ENCODE measurements at places on chromosomes 6 and 20.
A peak's percentile ranks its signal among the peaks of the same experiment; 100 is the strongest.

- DNase-seq = no peak
These were observed 122.8 kb upstream of the B3GAT2 start for GRCh38 chr6:71079677-71080076.

DNA sequence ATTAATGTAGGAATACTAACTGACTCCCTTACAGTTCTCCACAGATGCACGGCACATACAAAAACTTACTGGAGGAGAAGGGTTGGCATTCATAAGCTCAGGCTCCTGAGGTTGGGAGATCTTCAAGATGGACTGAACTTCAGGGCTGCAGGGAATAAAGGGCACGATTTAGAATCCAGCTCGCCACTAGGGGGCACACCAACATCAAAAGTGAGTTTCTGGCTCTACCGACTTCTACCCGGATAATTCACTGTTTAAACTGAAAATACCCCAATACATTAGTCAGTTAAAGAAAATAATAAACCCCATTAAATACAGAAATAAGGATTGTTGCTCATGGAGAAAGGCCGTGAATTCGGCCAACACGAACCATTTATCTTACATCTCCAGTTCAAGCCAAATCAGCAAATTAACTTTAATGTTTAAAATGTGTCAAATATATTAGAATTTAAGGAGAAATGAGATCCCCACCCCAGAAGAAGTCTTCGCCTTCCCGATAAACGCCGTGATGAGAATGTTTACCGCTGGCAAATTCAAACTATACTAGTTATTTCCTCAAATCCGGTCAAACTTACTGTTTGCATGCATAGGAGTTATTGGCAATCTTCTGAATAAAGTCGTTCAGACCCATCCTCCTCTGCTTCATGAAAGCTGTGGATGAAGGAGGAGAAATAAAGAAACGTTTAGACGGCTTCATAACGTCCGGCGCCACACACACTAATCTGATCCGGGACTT lies 121.7 kb upstream of the SLC2A12 start:
- peak; percentile 95 for DNase-seq

- DNase-seq = peak; percentile 93
These were observed at the start of gene LTA for GRCh38 chr6:31572041-31572911. Gene LTA (plus strand): TSS chr6:31572289. CDS start chr6:31572743, 454 bp downstream.

GRCh38 chr6:34213772-34214171 lies 22.9 kb upstream of the HMGA1 start:
- no peak for DNase-seq

DNA sequence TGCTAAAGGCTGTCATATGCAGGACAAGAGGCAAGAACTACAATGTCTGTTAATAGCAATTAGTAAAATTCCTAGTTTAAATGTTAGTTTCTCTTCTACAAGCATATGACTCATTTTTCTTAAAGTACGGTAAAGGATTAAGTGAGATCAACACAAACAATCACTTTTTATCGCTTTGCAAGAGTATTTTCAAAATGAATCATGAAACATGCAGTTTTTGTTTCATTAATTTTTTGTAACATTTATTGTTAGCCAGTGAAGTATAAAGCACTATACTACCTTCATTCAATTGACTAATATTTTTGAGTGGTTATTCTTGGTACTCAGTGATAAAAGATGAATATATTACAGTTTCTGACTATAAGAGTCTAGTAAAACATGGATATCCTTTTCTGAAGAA lies 138.6 kb downstream of the AHI1 start:
- no peak for DNase-seq

GRCh38 chr6:69026715-69027114 lies 391.6 kb downstream of the ADGRB3 start:
- no peak for DNase-seq

DNA sequence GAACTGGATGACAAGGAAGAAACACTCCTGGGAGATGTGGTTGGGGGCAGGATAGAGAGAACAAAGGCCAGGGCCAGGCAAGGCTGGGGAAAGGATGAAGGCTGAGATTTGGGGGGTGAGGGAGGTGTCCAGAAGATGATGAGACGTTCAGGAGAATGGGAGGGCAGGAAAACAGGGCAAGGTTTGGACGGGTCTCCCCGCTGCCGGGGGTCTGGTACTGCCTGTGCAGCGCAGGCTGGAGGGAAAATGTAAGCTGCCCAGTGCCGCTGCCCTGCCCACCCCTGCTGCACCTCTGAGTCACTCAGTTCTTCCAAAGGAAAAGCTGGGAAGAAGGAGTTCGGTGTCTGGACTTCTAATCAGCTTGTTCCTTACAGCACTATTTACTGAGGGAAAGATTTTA lies 130.9 kb downstream of the DTNBP1 start:
- no peak for DNase-seq

GRCh38 chr6:167325766-167326165 lies 880 bp downstream of the TTLL2 start:
- no peak for DNase-seq

- DNase-seq = no peak
These were observed 4.4 kb downstream of the AMD1 start for GRCh38 chr6:110878751-110879522.

DNA sequence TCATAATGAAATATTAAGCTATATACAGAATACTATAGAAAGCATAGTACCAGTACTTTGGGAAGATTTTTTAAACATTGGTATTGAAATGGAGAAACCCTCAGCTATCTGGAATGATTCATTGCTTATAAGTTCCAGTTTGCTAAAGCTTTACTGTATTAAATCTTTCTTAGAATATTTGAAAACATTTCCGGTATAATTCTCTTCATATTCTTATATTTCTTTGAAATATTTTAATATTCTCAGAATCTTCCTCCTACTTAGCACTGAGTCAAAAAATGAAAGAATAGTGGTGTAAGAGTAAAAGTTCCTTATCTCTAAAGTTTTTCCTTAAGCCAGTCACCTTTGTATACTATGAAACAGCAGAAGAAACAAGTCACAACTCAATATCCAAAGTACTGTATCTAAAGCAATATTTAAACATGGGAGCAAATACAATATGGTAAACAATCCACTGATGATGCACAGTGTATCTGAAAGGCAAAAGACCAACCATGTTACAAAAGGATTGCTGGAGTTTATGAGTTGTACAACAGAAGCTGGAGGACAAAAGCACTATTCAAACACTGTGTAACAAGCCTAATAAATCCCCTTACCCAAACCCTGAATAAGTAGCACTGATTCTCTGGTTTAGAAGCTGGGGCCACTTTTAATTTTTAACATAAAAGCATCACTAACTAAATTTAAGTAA lies 102.1 kb downstream of the PRDM1 start:
- DNase-seq = no peak

DNA sequence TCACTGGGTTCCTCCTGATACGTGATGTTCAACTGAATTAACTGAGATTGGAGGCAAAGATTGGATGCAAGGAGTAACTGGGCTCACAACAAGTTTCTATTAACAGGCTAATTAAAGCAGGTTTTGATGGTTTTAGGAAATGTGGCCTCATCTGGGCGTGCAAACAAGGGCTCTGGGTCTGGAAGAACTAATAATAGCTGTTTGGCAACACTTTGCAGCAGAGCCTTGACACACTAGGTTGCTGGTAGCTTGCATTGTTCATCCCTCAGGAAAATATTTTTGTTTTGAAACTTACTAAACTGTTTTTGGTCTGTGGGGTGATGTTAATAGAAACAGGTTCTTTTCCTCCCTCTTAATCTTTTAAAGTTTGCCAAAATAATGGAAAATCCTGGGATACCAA lies 117.2 kb upstream of the CD93 start:
- DNase-seq = no peak

- DNase-seq = peak; percentile 75
These were observed 435 bp downstream of the DLK2 start for GRCh38 chr6:43454696-43455530.

DNA sequence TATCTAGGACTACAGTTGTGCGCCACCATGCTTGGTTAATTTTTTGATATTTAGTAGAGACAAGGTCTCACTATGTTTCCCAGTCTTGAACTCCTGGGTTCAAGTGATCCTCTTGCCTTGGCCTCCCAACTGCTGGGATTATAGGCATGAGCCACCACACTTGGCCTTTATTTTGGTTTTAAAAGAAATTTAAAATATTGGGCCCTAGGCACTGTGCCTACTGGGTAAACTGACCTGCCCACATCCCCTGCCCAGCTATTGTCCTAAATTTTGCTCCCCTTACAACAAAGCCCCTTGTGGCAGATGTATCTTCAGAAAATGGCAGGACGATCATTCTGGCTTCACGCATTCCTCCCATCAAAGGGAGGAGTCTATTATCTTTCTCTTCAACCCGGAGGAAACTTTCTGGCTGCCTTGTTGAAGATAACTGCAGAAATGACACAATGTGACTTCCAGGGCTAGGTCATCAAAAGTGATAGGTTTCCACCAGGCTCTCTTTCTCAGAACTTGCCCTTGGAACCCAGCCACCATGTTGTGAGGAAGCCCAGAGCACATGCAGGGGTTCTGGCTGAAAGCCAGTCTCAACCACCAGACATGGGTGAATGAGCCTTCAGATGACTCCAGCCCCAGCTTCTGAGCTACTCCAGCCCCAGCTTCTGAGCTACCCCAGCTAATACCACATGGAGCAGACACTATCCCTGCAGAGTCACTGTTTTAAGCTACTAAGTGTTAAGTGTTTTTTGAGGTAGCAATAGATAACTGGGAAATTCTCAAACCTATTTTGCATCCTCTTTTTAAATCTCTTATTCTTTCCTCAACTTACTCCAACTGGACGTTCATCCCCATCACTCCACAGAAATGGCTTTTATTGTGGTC lies 4.6 kb upstream of the GUCA1B start:
- no peak for DNase-seq

DNA sequence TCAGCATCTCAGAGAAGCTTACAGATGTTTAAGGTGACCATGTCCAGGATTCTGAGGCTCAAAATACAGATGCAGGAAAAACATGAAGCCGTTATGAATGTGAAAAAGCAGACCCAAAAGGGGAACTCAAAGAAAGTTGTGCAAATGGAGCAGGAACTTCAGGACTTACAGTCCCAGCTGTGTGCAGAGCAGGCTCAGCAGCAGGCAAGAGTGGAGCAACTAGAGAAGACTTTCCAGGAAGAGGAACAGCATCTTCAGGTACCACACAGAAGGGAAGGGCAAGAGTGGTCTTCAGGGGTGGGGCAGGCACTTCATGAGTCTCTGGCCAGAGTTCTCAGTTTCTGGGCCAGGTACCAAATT lies 15.2 kb downstream of the RNF8 start:
- DNase-seq = no peak

DNA sequence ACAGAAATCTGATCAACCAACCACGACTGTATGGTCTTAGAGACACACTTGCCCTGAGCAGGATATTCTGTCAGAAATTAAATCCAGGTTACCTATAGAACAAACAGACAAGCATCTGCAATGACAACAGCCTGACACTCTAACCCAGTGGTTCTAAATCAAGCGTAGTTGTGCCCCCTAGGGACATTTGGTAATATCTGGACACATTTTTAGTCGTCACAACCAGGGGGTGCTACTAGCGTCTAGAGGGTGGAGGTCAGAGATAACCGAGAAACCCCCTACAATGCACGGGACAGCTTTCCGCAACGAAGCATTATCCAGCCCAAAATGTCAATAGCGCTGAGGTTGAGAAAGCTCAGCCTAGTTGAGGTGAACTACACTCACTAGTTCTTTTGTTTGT lies 32.3 kb downstream of the ID4 start:
- no peak for DNase-seq

DNA sequence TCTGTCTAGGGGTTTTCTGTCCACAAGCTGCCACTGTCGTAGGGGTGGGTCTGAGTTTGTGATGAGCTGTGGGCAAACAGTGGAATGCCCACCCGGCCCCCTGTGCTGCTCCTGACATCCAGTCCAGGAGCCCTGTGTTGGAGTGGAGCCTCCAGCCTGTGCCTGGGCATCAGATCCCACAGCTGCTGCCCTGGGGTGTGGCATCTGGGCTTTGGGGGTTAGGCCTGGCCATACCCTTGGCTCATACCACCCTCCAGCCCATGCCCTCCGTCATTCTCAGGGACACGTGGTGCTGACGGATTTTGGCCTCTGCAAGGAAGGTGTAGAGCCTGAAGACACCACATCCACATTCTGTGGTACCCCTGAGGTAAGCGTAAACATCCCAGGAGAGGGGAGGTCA lies 12.9 kb downstream of the SGK2 start:
- DNase-seq = no peak

- no peak for DNase-seq
These were observed 21.1 kb downstream of the RAET1L start for GRCh38 chr6:150004101-150004782.

All from activated CD8-positive, alpha-beta memory T cell treated with anti-CD3 and anti-CD28 coated beads for 24 hours (primary cell).